ENCODE measurements at places on chromosomes 5 and 9. TPM values are rescaled to one million over a fixed set of nuclear protein-coding genes. Genes with fewer than 3 reads are reported as not detected.
A peak's percentile ranks its signal among the peaks of the same experiment; 100 is the strongest.

Gene SETX
- total RNA-seq, result 32.6 TPM

DNA sequence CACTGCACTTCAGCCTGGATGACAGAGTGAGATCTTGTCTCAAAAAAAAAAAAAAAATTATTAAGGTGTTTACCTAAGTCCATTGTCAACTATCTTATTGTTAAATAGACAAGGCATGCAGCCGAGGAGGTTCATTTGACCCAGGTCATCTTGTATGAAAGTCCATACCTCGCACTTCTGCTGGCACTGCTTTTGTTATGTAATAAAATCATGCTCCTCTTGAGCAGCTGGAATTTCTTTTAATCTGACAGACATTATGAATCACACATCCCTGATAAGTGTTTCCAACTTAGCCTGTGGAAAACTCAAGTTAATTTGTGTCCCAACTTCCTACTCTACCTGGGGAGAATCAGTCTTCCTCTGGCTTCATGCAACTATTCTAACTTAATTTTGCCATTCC, 315.6 kb upstream of the KLF4 start:
- no peak for DNase-seq

Gene TPRN
- 5.7 TPM for total RNA-seq

- no peak for DNase-seq
Observed at GRCh38 chr9:81092057-81092456, 597.3 kb downstream of the TLE1 start.

GRCh38 chr5:53560028-53560427, 411 bp upstream of the NDUFS4 start:
- no peak for DNase-seq

Gene SLC34A1
- 0.43 TPM for total RNA-seq

Gene SLC6A19
- not detected for total RNA-seq

DNA sequence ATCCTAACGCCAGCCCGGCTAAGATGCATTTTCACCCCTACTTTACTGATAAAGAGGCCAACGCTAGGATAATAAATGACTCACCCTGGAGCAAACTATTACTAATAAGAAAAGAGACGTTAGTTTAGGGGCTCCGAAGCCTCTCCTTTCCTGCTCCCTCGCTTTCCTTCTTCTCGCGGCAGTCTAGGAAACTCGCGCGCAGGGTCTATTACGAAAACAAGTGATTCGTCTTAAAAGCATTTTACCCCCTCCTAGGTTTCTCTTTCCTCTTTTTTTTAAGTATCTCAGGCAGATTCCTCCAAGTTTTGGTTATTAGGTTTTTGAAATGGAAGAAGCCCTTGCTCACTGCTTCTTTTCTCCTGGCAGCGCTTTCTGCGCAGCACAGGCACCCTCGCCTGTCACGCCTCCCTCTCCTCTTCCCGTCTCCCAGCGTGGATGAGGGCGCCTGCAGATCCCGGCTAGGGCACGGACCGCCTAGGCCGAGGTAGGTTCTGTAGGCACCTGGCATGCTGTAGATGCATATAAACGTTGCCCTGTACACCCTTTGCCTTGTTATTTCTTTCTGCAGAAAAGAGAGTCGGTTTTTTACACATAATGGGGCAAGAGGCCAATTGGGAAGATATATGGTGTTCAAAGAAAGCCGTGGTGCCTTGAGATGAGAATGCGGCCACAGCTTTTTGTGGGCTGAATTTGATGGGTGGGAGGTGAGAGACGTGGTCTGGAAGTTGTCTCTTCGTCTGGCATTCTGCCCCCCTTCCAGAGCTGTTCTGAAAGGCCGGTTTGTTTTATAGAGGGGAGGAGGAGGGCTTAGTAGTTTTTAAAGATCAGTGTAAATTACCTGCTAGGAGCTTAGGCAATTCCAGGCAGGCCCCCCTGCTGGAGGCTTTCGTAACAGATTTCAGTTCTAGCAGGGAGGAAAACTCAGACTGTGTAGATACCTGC, 983 bp downstream of the GCNT1 start:
- peak; percentile 35 for DNase-seq
